ENCODE measurements at places on chromosomes 2 and 18. TPM values are rescaled to one million over a fixed set of nuclear protein-coding genes. Genes with fewer than 3 reads are reported as not detected.

GRCh38 chr2:26807788-26808460 is 22.1 kb downstream of the CENPA start:
- DNase-seq: no peak

DNA sequence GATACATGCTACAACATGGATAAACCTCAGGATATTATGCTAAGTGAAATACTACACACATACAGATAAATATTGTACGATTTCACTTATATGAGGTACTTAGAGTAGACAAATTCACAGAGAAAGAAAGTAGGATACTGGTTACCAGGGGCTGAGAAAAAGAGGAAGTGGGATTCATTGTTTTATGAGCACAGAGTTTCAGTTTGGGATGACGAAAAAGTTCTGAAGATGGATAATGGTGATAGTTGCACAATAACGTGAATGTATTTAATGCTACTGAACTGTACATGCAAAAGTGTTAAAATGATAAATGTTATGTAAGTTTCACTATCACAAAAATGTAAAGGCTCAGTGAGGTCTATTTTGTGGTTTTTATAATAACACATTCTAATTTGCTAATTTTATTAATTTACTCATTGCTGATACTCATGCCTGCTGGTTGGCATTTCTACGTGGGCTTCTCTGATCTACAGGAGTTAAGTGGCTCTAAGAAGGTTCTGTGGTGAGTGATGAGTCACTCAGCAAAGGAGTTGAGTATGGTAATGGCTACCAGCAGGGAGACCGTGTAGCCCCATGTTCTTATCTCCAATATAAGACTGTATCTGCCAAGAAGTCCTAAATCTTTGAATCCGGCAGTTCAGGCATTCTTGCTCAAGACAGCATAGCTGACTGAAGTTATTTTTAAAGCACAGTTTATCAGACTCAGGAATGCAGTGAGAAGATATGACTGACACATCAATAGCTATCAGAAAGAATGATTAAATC is 41.1 kb downstream of the UPP2 start:
- DNase-seq: no peak

DNA sequence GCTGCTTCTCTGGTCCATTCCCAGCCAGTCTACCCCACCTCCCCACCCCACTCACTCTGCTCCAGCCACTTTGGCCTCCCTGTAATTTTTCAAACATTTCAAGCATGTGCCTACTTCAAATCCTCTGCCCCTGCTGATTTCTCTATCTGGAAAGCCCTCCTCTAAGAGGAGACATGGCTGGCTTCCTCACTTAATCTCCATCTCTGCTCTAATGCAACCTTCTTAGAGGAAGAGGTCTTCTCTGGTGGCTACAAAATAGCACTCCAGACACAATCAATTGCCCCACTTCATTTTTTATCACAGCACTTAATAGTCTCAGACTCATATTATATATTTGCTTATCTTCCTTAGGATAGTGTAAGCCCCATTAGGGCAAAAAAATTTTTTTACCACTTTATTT is 161.1 kb upstream of the SLC39A10 start:
- no peak for DNase-seq

NOSTRIN gene
- total RNA-seq: 18.8 TPM

CYP27A1 gene
- 4.0 TPM for total RNA-seq

TMEM198 gene
- 2.6 TPM for total RNA-seq

SERPINB7 gene
- total RNA-seq: not detected

BMP10 gene
- total RNA-seq: not detected
